Activated naive CD8-positive, alpha-beta T cell treated with anti-CD3 and anti-CD28 coated beads for 36 hours (primary cell): ENCODE measurements at places on chromosomes 12 and 14. TPM values are rescaled to one million over a fixed set of nuclear protein-coding genes. Genes with fewer than 3 reads are reported as not detected.

The GDF3 gene
- not detected for total RNA-seq

DNA sequence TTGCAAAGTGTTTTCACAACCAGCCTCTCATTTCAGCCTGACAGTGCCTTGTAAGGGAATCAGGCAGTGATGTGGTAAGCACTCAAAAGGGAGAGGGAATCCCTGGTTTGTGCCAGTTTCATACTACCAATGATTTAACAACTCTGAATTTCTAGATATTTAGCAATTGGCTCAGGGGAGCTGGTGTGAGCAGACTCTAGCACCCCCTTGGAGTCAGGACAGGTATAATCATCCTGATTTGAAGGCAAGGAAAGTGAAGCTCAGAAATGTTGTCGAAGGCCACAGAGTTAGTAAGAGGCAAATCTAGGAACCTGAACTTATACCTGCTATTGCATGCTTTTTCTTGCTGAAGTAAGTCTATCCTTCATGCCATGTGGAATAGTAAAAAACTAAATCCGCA, 63.1 kb upstream of the DACT1 start:
- no peak overlapping the region for H3K27ac ChIP-seq
- no peak overlapping the region for H3K4me3 ChIP-seq
- no peaks in the 10 kb centered on the region for H3K36me3 ChIP-seq
- DNase-seq, result no peak
- H3K27me3 ChIP-seq, result no peaks in the 10 kb centered on the region

The SRRM4 gene
- total RNA-seq, result not detected

DNA sequence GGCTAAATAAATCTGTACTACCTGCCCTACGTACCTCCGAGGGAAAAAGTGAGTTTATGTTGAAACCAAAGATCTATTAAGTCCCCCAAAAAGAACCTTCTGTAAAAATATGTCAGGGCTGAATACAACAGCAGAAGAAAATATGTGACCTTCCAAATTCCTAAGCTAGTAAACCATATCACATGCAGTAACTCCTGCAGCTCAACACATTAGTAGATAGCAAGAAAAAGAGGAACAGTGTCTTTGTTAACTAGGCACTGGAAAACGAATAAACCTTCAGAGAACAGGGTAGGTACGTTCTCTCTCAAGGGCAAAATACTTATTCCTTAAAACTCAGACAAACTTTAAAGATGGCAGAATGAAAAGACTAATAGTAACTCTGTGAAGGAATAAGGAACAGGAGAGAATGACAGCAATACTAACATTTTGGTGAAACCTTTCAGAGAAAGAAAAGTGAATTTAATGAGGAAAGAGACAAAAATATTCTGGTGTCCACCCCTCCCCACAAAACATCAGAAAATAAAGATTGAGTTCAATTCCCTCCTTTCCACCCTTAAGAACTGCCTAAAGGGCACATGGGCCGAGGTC, 18.0 kb downstream of the CBX5 start:
- no peak overlapping the region for H3K27ac ChIP-seq
- no peak overlapping the region for H3K4me3 ChIP-seq
- no peak for DNase-seq

GRCh38 chr14:48970943-48971342, 615.2 kb downstream of the RPS29 start:
- no peaks in the 10 kb centered on the region for H3K36me3 ChIP-seq
- no peaks in the 10 kb centered on the region for H3K4me1 ChIP-seq
- H3K4me3 ChIP-seq, result no peak overlapping the region

The GALNT8 gene
- not detected for total RNA-seq

DNA sequence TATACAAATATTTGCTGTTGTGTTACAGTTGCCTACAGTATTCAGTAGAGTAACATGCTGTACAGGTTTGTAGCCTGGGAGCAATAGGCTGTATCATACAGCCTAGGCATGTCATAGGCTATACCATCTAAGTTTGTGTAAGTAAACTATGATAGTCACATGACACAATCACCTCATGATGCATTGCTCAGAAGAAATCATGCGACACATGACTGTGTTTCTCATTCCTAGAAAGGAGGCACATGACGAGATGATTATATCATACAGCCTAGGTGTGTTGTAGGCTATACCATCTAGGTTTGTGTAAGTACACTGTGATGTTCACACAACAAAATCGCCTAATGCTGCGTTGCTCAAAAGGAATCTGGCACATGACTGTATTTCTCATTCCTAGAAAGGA, 31.9 kb downstream of the NOPCHAP1 start:
- H3K36me3 ChIP-seq, result peaks cover 20% of the 10 kb centered on the region
- H3K27me3 ChIP-seq, result no peaks in the 10 kb centered on the region
- H3K27ac ChIP-seq, result no peak overlapping the region
- H3K4me1 ChIP-seq, result no peaks in the 10 kb centered on the region

DNA sequence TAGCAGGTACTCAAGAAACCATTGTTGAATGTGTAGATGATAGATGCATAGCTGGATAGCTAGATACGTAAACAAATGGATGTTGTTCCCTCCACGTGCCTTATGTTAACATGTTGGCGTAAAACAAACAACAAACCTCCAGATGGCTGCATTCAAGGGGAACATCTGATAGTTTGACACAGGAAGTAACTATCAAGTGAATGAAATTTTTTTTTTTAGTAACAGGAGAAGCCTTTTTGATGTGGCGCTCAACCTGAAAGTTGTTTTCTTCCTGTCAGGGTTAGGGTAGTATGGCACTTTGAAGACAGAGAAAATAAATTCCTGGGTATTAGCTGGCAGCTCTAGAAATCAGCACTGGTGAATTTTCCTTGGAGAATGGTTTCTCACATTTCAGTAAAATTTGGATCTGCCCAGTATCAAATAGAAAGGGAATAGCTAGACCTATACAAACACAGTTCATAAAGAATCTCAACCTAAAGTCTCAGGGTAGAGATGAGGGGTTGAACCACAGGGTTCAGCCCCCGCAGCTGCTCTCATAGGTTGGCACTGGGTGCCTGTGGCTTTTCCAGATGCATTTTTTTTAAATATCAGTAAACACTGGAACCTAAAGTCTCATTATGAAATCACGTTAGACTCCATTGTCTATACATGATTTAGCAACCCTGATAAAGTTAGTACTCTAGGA, 18.8 kb upstream of the RAP1B start:
- H3K27ac ChIP-seq, result peak overlapping the region; percentile 46
- peaks cover 50% of the 10 kb centered on the region for H3K4me1 ChIP-seq
- H3K4me3 ChIP-seq, result peak overlapping the region; percentile 52
- no peaks in the 10 kb centered on the region for H3K27me3 ChIP-seq
- peaks cover 17% of the 10 kb centered on the region for H3K36me3 ChIP-seq

GRCh38 chr14:94675036-94675435, 62.8 kb downstream of the SERPINA3 start:
- H3K27me3 ChIP-seq, result peaks cover 9% of the 10 kb centered on the region
- H3K4me1 ChIP-seq, result no peaks in the 10 kb centered on the region
- no peak overlapping the region for H3K27ac ChIP-seq
- DNase-seq, result no peak
- no peak overlapping the region for H3K4me3 ChIP-seq
- no peaks in the 10 kb centered on the region for H3K36me3 ChIP-seq

- no peaks in the 10 kb centered on the region for H3K36me3 ChIP-seq
- no peak overlapping the region for H3K27ac ChIP-seq
- peaks cover 6% of the 10 kb centered on the region for H3K27me3 ChIP-seq
- H3K4me1 ChIP-seq, result no peaks in the 10 kb centered on the region
These were observed 9.3 kb upstream of the APPL2 start for GRCh38 chr12:105245291-105245690.

DNA sequence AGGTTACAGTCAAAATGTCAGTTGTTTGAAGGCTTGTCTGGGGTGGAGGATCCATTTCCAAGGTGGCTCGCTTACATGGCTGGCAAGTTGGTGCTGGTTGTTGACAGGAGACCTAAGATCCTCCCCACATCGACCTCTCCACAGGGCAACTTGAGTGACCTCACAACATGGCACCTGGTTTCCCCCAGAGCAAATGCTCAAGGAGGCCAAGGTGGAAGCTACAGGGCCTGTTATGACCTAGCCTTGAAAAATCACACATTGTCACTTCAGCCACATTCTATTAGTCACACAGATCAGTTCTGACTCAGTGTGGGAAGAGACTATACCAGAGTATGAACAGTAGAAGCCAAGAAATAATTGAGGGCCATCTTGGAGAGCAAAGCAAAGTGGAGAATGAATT, 11.3 kb upstream of the GNG2 start:
- peak overlapping the region; percentile 99 for H3K27ac ChIP-seq
- H3K4me1 ChIP-seq, result peaks cover 55% of the 10 kb centered on the region
- H3K36me3 ChIP-seq, result peaks cover 34% of the 10 kb centered on the region

- no peaks in the 10 kb centered on the region for H3K27me3 ChIP-seq
- no peak for DNase-seq
- H3K36me3 ChIP-seq, result peaks cover 14% of the 10 kb centered on the region
- H3K4me3 ChIP-seq, result no peak overlapping the region
These were observed 131.1 kb downstream of the ETV6 start for GRCh38 chr12:11780521-11781101.

The SDR9C7 gene
- total RNA-seq, result not detected

The EML5 gene
- 3.3 TPM for total RNA-seq

The TMPRSS12 gene
- not detected for total RNA-seq

The PIWIL1 gene
- total RNA-seq, result not detected

GRCh38 chr12:126601184-126602170, 1536.2 kb downstream of the AACS start:
- no peak for DNase-seq
- H3K27me3 ChIP-seq, result no peaks in the 10 kb centered on the region
- no peak overlapping the region for H3K4me3 ChIP-seq
- H3K4me1 ChIP-seq, result no peaks in the 10 kb centered on the region

GRCh38 chr14:95943699-95944098, 67.1 kb downstream of the TUNAR start:
- no peaks in the 10 kb centered on the region for H3K36me3 ChIP-seq
- H3K4me3 ChIP-seq, result no peak overlapping the region
- peaks cover 23% of the 10 kb centered on the region for H3K27me3 ChIP-seq
- no peak overlapping the region for H3K27ac ChIP-seq

GRCh38 chr12:32450768-32451167, 51.4 kb downstream of the FGD4 start:
- DNase-seq, result no peak
- H3K27ac ChIP-seq, result no peak overlapping the region

GRCh38 chr12:54437697-54438096, 18.6 kb upstream of the ITGA5 start:
- no peak overlapping the region for H3K4me3 ChIP-seq
- DNase-seq, result no peak
- no peaks in the 10 kb centered on the region for H3K36me3 ChIP-seq
- peaks cover 16% of the 10 kb centered on the region for H3K4me1 ChIP-seq

The AGAP2 gene
- 22.6 TPM for total RNA-seq

DNA sequence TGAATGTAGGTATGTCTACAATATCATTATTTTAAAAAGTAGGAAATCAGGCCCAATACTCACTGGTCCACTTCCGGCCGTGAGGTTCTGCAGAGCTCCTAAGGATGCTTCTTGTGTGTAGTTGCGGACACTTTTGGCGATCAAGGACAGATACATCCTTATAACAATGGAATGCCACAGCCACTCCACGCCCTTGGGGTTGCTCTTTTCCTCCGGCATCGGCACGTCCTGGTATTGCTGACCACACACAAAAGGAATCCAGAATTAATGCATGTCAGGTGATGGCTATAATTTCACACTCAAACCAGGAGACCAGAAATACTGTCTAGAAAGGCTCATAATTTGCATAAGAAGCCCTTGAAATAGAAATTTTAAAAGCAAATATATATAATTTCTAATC, 65.6 kb upstream of the YARS2 start:
- no peak overlapping the region for H3K27ac ChIP-seq
- H3K27me3 ChIP-seq, result peaks cover 4% of the 10 kb centered on the region
- H3K36me3 ChIP-seq, result no peaks in the 10 kb centered on the region
- DNase-seq, result no peak
- H3K4me3 ChIP-seq, result no peak overlapping the region

- peaks cover 15% of the 10 kb centered on the region for H3K27me3 ChIP-seq
- H3K4me1 ChIP-seq, result peaks cover 11% of the 10 kb centered on the region
- H3K27ac ChIP-seq, result no peak overlapping the region
- no peak overlapping the region for H3K4me3 ChIP-seq
These were observed 1.0 kb downstream of the PPP1R36 start for GRCh38 chr14:64550621-64551333.

The GARIN6 gene
- total RNA-seq, result not detected

DNA sequence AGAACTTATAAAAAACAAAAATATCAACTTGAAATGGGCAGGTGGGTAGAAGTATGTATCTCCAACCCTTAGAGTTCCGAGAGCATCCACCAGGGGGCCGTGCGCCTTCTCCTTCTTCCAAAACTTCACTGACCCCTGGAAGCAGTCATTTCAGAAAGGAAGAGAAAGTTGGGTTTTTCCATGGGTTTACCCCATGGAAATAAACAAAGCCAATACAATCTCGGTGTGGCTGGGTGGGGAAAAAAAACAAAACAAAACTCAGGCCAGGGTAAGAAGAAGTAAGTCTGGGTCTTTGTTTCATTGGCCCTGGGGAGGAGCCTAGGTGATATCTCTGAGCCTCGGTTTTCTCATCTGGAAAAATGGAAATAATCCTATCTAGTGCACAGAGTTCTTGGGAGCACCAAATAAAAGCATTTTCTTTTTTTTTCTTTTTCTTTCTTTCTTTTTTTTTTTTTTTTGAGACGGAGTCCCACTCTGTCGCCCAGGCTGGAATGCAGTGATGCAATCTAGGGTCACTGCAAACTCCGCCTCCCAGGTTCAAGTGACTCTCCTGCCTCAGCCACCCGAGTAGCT, 33.6 kb upstream of the HNF1A start:
- peak; percentile 58 for DNase-seq
- no peak overlapping the region for H3K4me3 ChIP-seq
- peaks cover 3% of the 10 kb centered on the region for H3K4me1 ChIP-seq
- H3K36me3 ChIP-seq, result no peaks in the 10 kb centered on the region

GRCh38 chr14:102892651-102893050, 29.8 kb upstream of the AMN start:
- no peak for DNase-seq
- H3K4me3 ChIP-seq, result no peak overlapping the region
- H3K4me1 ChIP-seq, result no peaks in the 10 kb centered on the region
- H3K36me3 ChIP-seq, result peaks cover 16% of the 10 kb centered on the region
- no peak overlapping the region for H3K27ac ChIP-seq
- H3K27me3 ChIP-seq, result no peaks in the 10 kb centered on the region

DNA sequence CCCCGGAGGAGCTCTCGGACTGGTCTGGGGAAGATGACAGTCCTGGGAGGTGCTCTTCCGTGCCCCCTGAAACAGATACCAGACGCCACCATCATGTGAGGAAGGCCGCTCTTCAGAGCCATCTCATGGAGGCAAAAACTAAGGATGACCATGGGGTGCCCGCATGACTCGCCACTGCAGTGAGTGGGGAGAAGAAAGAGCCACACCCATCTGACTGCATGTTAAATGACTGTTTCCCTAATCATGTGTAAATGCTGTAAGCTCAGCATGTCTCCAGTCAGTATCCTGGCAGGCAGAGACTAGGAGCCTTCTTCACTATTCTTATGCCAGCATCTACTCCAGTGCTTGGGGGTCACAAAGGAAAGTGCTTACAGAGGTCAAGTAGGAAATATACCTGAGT, 4.0 kb downstream of the STON2 start:
- DNase-seq, result no peak
- no peaks in the 10 kb centered on the region for H3K36me3 ChIP-seq
- H3K27me3 ChIP-seq, result peaks cover 5% of the 10 kb centered on the region
